ENCODE measurements at places on chromosomes 7 and 10.

DNA sequence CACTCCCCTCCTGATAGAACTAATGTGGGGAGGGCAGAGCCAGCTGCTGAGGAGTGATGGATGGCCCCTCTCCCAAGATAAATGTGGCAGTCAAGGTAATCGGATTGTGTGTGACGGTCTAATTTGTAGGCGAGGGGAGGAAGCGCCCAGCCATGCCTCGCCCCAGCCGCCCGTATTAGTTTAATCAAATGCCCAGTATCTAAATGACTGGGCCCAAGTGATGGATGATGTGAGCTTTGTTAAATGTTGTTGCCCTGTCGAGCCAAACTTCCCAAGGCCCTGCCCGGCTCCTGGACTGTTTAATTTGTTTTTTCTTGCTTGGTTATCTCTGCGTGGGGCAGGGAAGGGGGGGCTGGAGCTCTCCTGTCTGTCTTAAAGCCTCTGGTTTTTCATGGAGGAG, 88.4 kb upstream of the PPIF start:
- no peak for DNase-seq

- DNase-seq, result no peak
Observed at GRCh38 chr10:18918532-18918931, 130.1 kb upstream of the MALRD1 start.

- DNase-seq, result no peak
Observed at GRCh38 chr7:79837915-79838314, 296.7 kb upstream of the GNAI1 start.

GRCh38 chr10:132674311-132674710, 111.6 kb downstream of the NKX6-2 start:
- no peak for DNase-seq

GRCh38 chr7:117645481-117646165, 165.8 kb downstream of the CFTR start:
- DNase-seq, result no peak

GRCh38 chr7:147731311-147731710, 859.3 kb upstream of the C7orf33 start:
- no peak for DNase-seq

GRCh38 chr10:117160567-117160966, 22.5 kb upstream of the VAX1 start:
- DNase-seq, result no peak

DNA sequence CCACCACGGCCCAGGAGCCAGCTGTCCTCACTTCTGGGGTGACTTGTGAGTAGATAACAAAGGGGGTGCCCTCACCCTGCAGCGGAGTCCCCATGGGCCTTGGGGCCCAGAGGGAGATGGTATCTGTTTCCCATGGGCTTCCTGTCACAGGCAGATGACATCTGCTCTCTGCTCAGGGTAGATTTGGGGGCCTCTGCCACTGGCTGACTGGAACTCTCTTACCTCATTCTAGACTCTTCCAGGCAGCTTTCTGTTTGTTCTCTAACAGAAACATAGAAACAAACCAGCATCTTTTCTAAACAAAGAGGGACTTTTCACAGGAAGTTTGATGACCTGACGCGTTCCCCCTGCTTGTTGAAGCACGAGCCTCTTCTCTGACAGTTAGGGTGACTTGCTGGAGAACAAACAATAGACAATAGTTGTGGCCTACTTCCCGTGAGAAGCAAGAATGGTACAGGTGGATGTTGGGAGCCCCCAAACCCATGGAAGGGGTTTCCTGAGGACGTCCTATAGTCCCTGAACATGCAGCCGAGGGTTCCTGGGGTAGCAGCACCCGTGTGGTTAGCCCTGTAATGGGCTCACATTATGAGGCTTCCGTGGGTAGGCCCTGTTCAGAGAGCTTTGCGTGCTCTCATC, 61.6 kb downstream of the GRK5 start:
- no peak for DNase-seq

GRCh38 chr7:157439761-157440160, 103.0 kb downstream of the DNAJB6 start:
- no peak for DNase-seq

DNA sequence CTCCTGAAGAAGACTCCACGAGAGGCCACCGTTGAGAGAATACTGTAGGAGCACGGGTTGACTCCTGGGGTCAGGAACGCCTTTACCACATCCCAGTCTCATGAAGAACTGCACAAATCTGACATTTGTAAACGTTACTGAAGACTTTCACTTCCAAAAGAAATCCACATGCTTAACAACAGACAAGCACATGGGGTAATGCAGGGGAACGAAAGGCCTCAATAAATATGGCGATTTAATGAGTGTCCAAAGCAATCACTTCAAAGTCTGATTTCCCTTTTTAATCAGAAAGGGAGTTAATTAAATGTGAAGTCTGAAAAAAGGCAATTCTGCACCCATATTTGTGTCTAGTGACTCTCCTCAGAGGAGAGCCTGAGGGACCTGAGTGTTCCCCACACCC, 94.3 kb upstream of the SLC26A5 start:
- DNase-seq, result no peak

DNA sequence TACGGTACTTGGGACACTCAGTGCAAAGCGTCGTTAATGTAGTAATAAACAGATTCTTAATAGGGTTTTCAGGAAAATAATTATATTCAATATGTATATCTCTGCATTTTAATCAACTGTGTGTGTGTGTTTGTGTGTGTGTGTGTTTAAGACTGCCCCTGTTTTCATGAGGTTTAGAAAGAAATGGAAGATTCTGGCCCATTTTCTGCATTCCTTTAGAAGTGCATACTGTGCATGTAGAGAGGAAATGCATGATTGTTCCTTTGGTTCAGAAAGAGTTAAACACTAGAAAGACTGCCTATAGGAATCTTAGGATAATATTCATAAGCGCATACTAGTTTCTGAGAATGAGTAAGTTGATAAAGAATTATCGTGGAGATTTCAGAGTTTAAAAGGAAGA, 975 bp downstream of the CNTNAP2 start:
- DNase-seq, result no peak

DNA sequence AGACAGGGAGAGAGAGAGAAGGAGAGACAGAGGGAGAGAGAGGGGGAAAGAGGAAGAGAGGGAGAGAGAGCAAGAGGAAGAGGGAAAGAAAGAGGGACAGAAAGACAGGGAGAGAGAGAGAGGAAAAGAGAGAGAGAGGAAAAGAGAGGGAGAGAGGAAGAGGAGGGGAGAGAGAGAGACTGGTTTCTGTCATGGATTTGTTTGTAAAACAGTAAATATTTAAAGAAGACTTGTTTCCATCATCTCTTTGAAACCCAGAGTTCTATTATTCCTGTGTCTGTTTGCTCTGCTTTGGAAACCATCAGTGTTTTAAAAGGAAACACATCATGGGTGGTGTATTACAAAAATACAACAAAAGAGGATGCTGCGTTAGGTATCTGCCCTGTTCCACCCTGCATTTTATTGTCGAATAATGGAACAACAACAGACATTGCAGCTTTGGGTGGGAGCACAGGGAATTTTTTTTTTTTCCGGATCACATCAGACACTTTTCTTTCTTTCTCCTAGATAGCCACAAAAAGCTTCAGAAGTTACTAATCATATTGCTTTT, 150.7 kb upstream of the RSU1 start:
- no peak for DNase-seq

GRCh38 chr10:43278216-43278615, 11.4 kb upstream of the RASGEF1A start:
- no peak for DNase-seq

- DNase-seq, result no peak
Observed at GRCh38 chr7:148238761-148239325, 351.7 kb upstream of the C7orf33 start.

GRCh38 chr10:33306701-33307519, 27.6 kb downstream of the NRP1 start:
- no peak for DNase-seq

DNA sequence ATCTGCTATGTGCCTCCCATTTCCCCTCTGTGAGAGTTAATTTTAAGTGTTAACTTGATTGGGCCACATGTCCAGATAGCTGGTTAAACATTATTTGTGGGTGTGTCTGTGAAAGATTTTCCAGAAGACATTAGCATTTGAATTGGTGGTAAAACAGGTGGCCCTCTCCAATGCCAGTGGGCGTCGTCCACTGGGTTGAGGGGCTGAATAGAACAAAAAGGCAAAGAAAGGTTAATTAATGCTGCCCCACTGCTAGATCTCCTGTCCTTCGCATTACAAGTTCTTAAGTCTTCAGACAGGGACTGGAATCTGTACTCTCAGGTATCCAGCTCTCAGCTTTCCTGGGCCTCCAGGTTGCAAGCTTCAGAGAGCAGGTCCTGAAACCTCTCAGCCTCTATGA, 1160.9 kb upstream of the LRRN3 start:
- DNase-seq, result no peak

DNA sequence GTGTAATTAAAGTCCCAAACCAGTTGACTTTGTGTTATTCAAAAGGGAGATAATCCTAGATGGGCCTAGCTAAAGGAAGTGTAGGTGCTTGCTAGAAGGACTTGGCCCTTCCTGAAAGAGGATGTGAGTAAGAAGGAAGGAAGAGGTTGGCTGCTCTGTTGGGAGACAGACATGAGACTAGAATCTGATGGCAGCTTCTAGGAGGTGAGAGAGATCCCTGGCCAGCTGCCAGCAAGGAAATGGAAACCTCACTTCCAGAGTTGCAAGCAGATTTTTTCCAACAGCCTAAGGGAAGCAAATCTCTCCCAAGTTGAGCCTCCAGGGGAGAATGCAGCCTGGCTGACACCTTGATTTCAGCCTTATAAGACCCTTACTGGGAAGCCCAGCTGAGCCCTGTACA, 368.4 kb upstream of the ZMIZ1 start:
- DNase-seq, result no peak

- no peak for DNase-seq
Observed at GRCh38 chr7:28272461-28272877, 91.9 kb upstream of the JAZF1 start.

DNA sequence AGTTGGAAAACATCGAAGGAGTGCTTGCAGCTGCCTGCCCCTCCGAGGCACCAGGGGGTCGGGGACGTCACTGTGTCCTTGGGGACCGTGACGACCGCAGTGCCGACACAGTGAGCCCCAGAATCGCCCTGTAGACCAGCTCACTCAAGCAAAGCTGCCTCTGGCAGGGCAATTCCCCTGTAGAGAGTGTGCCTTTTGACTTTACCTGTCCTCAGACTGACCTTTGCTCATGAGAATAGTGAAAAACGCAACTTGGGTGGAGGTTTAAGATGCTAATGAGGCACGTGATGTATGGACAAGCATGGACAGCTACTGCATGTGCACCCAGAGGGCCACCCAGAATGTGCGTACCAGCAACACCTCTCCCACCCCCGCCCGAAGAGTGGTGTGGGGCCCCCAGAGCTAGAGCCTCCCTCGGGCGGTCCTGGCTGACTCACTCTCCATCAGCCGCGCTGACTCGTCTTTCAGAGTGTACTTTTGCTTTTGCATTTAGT, 271.9 kb downstream of the ADARB2 start:
- DNase-seq, result no peak

Measured in stimulated activated CD8-positive, alpha-beta memory T cell treated with anti-CD3 and anti-CD28 coated beads, Interleukin-2, amount 100 ng/mL, for 48 hours (primary cell).